Brain (organoid and tissue), 16 donors: ENCODE measurements at places on chromosomes 2 and 18. TPM values are rescaled to one million over a fixed set of nuclear protein-coding genes. Genes with fewer than 3 reads are reported as not detected.

- no peak for DNase-seq
These were observed 48.4 kb upstream of the DSG1 start for GRCh38 chr18:31269566-31269965.

GRCh38 chr2:23761638-23762037 is 165.3 kb downstream of the ATAD2B start:
- DNase-seq, result no peak

Gene ZNF396
- 1.3 TPM for polyA plus RNA-seq

- DNase-seq, result no peak
These were observed 43.4 kb upstream of the OTOF start for GRCh38 chr2:26521054-26521912.

GRCh38 chr2:96808176-96808837 is 7.8 kb upstream of the CNNM3 start:
- DNase-seq, result no peak

DNA sequence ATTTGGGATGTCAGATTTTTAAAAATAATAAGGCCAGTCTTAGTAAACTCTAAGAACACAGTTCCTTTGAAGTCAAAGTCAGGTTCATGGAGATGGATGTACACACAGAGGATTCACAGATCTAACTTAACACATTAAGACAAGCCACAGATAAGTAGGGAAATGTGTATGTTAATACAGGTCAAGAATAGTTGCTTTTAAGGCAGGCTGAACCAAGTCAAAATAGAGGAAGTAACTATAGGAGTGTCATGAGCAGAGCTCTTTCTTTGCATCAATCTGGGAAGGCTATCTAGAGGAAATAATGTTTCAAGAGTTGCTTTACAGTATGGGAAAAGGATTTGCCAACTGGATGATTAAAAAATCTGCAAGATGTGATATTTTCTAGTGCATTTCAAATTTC is 128.0 kb upstream of the FBXO11 start:
- DNase-seq, result no peak
